Large intestine (tissue), 12 donors: ENCODE measurements at places on chromosomes 2 and 18.

DNA sequence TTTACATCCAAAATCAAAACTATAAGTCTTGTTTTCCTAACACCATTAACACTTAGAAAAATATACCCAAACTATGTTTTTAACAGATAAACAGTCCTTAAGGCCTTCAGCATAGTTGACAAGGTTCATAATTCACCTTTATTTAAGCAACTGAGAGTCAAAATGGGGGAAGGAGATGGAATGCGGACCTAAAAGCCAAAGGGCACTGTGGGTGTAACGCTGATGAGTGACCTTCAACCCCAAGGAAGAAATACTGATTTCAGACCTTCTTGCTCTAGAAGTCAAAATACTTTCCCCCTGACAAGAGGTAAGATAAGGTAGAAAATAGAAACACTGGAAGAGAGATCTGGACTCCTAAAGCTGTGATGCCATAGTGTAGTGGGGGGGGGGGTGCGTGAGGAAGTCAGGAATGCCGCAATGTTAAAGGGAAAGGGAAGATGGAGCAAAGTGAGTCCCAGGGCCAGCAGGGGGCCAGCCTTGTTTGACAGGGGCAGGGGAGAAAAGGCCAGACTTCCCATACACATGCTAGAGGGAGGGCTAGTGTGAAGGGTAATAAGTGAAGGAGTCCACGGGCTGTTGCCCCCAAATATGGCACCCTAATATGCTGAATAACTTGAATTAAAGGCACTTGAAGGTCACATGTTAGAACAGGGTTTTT, 31.4 kb downstream of the CCDC93 start:
- DNase-seq, result peak; percentile 9

DNA sequence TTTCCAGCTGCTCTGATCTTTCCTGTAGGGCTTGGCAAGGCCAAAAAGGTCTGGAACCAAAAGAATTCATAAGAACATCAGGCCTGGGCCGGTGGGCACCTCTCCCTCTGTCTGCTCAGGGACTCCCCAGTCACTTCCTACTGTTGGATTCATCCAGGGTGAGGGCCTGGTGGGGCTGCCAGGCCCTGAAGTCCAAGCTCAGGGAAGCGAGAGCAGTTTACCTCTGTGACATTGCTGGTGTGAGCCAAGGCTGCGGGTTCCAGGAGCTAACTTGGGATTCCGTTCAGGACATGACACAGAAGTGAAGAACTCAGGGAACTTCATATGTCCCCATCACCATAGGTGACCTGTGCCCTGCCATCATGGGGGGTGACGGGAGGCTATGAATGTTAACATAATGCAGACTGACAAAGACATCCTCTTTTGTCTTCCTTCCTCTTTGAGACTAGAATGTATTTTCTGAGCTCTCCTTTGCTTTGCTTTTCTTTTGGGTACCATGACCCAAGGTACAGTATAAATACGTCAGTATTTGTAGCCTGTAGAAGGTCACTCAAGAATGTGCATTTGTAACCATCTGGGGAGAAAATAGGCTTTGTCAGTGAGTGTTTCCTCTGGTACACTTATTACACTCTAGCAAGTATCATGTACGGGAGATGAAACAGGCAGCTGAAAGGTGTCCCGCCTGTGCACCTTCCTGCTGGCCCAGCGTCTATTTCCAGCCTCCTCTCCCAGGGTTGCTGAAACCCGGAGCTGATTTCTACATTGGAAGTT, 130.5 kb upstream of the SLC1A4 start:
- no peak for DNase-seq

- no peak for DNase-seq
Observed at GRCh38 chr2:31810200-31810917, 200.4 kb downstream of the MEMO1 start.

DNA sequence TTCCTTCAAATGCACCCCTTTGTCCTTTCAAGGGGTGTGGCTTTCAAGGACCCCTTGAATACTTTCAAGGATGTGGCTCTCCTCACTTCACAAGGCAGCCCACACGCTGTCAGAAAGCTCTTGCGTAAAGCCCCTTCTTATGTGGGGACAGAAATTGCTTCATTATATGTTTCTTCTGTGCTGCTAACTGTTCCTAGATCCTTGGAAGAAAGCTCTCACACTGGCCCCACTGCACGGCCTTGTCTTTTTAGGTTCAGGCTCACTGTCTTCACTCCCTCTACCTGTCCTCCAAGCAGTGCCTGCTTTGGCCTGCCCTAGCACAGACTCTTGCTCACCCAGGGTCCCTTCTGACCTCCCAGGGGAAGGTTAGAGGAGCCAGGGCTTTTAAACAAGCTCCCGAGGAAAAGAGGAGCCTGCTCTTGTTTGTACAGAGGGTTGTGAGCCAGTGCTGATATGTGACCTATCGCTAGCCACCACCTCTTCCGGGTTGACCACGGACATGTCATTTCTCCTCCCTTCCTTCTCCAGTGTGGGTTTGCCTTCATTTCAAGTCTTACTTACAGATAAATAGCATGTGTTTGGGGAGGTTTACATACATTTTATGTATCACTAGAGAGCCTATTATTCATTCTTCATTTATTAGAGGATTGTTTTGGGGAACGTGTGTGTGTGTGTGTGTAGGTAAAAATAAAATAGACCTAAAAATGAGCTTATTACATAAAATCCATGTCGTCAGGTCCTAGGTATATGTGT, 94.7 kb downstream of the RTN4 start:
- DNase-seq, result peak; percentile 36

- no peak for DNase-seq
Observed at GRCh38 chr2:215899141-215900074, 113.9 kb downstream of the MREG start.

GRCh38 chr2:17184512-17184911, 333.7 kb downstream of the RAD51AP2 start:
- no peak for DNase-seq

DNA sequence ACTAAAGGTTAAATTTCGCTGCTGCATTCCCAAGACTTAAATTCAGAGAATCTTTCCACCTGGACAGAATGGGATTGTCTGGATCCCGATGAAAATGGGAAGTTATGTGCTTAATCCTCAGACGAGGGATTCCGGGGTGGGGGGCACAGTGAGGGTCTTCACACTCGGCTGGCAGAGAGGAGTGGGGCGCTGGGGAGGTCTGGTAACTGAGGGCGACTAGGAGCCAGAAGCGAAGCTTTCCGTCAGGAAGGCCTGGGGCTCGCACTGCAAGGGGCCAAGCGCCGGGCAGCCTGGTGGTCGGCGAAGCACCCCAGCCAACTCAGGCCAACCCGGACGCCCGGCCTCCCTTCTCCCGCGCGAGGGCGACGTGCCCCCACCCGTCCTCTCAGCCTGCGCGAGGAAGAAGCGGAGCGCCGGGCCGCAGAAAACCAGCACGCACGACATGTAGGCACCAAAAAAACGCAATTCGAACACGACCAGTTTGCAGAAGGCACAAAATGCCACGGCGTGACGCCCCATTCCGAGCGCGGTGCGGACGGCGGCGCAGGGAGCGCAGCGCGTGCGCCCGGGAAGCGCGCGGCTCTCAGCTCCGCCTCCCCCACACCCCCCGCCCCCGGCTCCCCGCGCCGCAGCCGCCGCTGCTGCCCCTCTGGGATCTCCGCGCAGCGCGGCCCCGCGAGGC, 188.1 kb downstream of the ZEB2 start:
- no peak for DNase-seq

DNA sequence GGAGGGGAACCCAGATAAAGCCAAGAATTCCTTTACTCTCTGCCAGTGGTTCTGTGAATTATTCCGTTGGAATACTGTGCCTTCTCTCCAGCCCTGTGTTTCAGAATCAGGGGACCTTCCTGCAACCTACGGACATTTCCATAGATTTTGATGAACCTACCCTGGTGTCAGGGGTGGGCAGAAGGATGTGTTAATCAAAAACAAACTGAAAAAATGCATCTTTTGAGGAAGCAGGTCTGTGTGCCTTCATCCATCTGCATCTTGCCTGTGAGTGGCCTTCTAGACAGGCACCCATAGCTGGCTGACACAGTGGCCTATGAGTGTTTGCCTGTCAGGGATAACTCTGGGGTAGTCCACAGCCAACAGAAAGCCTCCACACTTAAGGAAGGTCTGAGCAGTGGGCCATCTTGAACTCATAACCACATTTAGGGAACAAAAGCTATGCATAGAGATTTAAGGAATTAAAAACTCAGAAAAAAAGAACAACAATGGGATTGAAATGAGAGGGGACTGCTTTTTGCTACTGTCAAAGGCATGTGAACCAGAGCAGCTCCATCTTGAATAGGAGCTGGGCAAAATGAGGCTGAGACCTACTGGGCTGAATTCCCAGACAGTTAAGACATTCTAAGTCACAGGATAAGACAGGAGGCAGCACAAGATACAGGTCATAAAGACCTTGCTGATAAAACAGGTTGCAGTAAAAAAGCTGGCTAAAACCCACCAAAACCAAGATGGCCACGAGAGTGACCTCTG, 45.9 kb upstream of the ITGA6 start:
- DNase-seq, result no peak

DNA sequence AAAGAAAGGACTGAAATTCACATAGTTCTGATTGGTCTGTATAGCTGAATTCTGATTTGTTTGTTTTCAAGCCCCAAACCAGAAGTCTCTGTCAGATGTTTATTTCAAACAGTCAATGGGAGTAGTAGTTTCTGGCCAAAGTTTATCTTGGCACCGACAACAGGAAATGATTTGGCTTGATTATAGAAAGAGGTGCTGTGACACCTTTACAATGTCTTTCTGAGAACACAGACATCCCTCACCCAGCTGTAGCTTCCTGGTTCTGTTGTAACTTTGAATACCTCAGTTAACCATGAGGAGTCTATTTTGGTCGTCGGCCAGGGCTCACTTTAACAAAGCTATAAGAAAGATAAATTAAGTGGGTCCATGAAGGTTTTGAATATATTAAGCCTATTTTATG, 545.0 kb upstream of the ZNF804A start:
- DNase-seq, result peak; percentile 21

- no peak for DNase-seq
Observed at GRCh38 chr2:2950403-2950952, 427.1 kb downstream of the EIPR1 start.

DNA sequence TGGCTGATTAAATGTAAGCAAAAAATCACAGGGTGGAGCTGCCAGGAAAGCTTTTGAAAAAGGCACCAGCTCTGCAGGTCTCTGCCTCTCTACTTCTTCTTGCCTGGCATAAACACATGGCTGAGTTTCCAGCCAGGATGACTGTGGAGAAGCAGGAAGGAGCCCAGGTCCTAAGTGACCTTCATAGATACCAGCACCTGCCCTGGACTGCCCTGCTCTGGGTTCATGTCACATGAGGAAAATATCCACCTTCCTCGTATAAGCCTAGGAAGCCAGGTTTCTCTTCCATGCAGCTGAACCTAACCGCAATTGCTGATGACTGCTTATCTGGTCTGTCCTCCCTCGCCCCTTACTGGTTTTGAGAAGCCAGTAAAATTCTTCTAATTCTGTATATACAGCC, 47.8 kb upstream of the CREB1 start:
- no peak for DNase-seq

DNA sequence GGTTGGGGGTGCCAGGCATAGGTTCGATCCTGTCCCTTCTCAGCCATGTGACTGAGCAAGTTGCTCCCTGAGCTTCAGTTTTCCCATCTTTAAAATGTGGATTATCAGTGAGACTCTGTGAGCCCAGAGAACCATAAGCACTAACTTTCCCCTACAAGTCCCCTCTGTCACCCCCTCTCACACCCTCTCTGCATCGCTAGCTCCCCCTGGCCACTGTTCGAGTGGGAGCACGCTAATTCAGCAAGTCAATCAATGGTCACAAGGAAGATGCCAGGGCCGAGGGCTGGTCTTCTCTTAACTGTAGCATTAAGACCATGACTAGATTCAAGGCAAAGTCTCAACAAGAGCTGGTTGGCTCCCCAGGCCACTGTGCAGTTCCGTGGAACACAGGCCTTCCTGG, 66.2 kb downstream of the BCL2L11 start:
- DNase-seq, result no peak

- DNase-seq, result no peak
Observed at GRCh38 chr18:21300908-21301200, 58.8 kb downstream of the GREB1L start.

DNA sequence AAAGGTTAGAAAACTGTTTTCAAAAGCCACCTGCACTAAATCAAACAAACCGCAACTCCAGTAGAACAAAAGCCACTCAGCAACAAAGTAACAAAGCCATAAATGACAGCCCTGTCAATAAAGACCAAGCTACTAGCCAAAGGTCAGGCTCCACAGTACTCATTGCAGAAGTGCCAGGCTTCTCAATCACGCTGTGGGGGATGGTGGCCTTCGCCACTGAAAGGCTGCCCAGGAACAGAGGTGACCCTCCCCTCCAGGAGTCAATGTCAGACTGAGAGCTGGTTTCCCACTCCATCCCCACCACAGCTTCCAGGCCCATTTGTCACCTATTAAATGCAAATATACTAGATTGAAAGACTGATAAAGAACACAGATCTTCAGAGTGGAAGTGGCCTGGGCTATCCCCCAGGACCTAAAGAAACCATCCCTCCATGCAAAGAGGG, 5.9 kb downstream of the ATP8B1 start:
- peak; percentile 92 for DNase-seq

DNA sequence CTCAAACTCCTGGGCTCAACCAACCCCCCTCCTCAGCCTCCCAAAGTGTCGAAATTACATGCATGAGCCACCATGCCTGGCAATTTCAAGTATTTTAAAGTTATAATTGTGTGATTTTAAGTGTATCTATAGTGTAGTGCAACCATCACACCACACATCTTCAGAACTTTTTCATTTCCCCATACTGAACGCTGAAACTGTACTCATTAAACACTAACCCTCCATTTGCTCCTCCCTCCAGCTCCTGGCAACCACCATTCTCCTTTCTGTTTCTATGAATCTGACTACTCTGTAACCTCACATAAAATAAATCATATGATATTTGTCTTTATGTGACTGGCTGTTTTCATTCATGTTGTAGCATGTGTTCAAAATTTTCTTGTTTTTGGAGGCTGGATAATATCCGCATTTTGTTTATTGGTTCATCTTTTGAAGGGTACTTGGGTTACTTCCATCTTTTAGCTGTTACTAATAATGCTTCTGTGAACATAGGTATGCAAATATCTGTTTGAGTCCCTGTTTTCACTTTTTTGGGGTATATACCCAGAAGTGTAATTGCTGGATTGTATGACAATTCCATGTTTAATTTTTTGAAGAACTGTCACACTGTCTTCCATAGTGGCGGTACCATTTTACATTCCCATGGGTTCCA, 188.2 kb downstream of the PLCL1 start:
- no peak for DNase-seq

- no peak for DNase-seq
Observed at GRCh38 chr2:207093234-207093633, 72.5 kb downstream of the KLF7 start.

DNA sequence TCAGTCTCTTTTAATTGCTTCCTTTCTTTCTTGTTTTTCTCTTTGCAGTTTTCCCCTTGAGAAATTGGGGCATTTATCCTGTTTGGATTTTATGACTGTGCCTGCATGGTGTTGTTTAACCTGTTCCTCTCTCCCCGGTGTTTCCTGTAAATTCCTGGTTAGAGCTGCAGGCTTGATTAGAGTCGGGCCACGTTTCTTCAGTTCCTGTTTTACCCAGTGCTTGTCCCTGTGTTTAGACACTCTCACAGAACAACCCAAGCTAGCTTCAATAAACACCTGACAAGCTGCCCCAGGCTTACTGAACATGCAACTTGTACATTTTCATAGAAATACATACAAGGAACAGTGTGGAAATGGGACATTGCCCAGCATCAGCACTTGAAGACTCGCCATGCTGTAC, 53.9 kb downstream of the NGEF start:
- no peak for DNase-seq
